ENCODE measurements at places on chromosomes 3 and 15. TPM values are rescaled to one million over a fixed set of nuclear protein-coding genes. Genes with fewer than 3 reads are reported as not detected.

The NOX5 gene
- total RNA-seq = 0.23 TPM

The RUVBL1 gene
- total RNA-seq = 40.8 TPM

The ST8SIA2 gene
- total RNA-seq = 4.4 TPM

The RHCG gene
- 11.7 TPM for total RNA-seq

The FOXL2NB gene
- total RNA-seq = not detected

The ADAMTS7 gene
- 37.3 TPM for total RNA-seq

The GNB4 gene
- total RNA-seq = 37.4 TPM

The TUBGCP4 gene
- 17.3 TPM for total RNA-seq

The HRG gene
- total RNA-seq = 0.88 TPM

The RASL12 gene
- total RNA-seq = 12.6 TPM

The CPLX3 gene
- total RNA-seq = not detected

The DPPA2 gene
- total RNA-seq = 0.41 TPM

The CCDC54 gene
- not detected for total RNA-seq

The CA12 gene
- total RNA-seq = 178 TPM

The NUP210 gene
- 27.6 TPM for total RNA-seq

The ASB14 gene
- total RNA-seq = 0.12 TPM

The PKM gene
- total RNA-seq = 782 TPM

The ETV5 gene
- total RNA-seq = 24.5 TPM

The USP50 gene
- 1.4 TPM for total RNA-seq

The PATL2 gene
- total RNA-seq = 1.2 TPM

The CYP1A2 gene
- not detected for total RNA-seq

The EFCC1 gene
- total RNA-seq = 5.0 TPM

The PLAAT1 gene
- 4.0 TPM for total RNA-seq

The MORC1 gene
- total RNA-seq = 0.35 TPM
